ENCODE measurements at places on chromosomes 7 and 10.

- no peak for DNase-seq
Measured at GRCh38 chr7:143503261-143503660, 25.6 kb downstream of the TAS2R41 start.

DNA sequence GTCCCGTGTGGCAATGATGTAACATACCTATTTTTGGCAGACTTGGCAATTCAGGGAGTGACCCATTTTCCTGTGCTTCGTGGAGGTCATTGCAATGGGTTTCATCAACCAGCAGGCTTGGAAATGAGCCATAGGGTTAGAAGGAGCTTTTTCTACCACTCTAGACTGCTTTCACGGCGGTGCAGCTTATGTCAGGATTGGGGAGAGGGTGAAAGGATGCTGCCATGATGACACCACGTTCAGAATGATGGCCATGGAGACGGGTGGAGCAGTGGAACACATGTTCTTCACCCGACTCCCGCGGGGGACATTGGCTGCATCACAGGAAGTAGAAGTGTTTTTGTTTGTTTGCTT, 220.2 kb downstream of the EMX2 start:
- DNase-seq, result no peak

DNA sequence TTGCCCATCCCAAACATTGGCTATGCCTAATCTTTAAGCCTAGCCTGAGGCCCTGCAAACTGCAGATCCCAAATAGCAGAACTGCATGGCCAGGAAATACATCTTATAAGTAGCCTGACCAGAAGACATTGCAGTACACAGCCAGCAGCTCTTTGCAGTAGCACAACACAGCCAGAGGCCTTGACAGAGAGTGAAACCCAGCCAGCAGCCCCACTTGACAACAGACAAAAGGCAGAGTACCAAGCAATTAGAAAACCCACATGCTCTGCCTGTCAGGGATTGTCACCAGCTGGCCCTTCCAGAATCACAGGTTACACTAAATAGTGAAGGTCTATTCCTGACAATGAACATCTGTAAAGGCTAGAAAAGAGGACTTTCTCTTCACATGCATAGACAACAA, 242.8 kb upstream of the TMEM72 start:
- no peak for DNase-seq

GRCh38 chr7:31129067-31129466, 77.0 kb downstream of the ADCYAP1R1 start:
- DNase-seq, result no peak

GRCh38 chr10:6300106-6300783, 97.5 kb downstream of the PFKFB3 start:
- no peak for DNase-seq

DNA sequence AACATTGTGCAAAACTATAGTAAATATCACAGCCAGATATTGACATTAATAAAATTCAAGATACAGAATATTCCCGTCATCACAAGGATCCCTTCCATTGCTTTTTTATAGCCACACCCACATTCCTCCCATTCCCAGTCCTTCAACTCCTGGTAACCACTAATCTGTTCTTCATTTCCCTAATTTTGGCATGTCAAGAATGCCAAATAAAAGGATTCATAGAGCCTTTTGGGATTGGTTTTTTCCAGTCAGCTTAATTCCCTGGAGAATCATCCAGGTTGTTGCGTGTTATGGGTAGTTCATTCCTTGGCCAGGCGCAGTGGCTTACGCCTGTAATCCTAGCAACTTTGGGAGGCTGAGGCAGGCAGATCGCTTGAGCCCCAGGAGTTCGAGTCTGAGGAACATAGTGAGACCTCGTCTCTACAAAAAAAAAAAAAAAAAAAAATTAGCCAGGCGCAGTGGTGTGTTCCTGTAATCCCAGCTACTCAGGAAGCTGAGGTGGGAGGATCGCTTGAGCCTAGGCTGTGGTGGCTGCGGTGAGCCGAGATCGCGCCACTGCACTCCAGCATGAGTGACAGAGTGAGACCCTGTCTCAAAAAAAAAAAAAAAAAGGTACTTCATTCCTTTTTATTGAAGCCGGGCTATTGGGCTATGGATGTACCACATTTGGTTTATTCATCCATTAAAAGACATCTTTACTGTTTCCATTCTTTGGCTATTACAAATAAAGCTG, 2.7 kb downstream of the OGDH start:
- no peak for DNase-seq

- no peak for DNase-seq
Measured at GRCh38 chr7:82468435-82468834, 24.9 kb upstream of the CACNA2D1 start.

DNA sequence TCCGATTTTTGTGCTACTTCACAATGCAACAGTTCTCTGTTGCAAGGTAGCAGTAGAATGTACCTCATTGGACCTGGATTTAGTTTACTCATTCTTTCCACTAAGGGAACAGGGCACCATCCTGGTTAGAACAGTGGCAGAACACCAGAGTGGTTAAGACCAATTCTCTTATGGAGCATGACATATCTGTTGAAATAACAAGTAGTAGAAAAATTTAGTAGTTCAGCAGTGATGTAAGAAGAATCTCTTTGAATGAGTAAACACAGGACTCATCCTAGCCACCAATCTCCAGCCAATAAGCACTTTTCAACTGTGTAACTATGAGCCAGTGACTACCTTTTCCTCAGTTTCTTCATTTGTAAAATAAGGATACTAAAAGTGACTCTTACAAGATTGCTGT, 2.4 kb downstream of the ANKRD22 start:
- no peak for DNase-seq

All from neural crest cell (in vitro differentiated cells).